Esophagus mucosa (tissue), 1 donor: ENCODE measurements at places on chromosomes 7 and 10. TPM values are rescaled to one million over a fixed set of nuclear protein-coding genes. Genes with fewer than 3 reads are reported as not detected.

Gene IFIT5
- 5.3 TPM for total RNA-seq

DNA sequence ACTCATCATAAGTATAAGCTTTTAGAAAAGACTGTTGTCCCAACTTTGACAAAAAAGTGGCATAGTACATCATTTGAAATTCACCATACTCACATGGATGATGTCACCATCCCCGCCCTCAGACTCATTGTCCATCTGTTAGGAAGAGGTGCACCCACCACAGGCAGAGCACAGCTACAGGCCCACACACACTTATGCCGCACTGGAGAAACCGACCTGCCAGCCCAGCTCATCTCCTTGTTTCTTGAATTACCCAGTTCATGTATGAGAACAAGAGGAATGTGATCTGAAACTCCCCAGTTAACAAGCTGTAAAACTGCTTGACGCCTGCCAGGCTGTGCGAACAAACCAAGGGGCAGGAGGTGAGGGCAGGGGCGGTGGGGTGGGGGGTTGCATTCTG lies 312.0 kb downstream of the DPP6 start:
- no peak for ATAC-seq

Gene SFTPA1
- total RNA-seq, result 0.32 TPM

DNA sequence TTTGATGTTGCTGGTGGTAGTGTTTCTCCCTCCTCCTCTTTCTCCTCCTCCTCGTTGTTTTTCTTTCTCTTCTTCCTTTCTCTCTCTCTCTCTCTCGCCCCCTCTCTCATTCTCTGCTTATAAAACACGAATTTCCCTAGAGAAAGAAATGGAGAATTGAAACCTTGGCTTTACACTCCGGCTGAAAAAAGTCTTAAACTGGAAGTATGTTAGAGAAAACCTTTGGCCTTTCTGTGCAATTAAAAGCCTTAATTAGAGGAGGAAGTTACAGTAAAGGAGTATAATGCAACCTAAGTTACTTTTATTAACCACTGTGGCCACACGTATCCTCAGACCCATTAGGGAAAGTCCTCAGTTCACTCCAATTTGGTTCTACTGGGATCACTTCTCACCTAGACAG lies 501.7 kb upstream of the SORCS1 start:
- no peak for ATAC-seq

Gene CDNF
- 1.2 TPM for total RNA-seq

GRCh38 chr10:62699148-62699547 lies 105.4 kb upstream of the ADO start:
- ATAC-seq, result no peak

Gene GALNT17
- total RNA-seq, result 0.36 TPM

Gene PIP
- 0.56 TPM for total RNA-seq

Gene DNAJC2
- 14.6 TPM for total RNA-seq

DNA sequence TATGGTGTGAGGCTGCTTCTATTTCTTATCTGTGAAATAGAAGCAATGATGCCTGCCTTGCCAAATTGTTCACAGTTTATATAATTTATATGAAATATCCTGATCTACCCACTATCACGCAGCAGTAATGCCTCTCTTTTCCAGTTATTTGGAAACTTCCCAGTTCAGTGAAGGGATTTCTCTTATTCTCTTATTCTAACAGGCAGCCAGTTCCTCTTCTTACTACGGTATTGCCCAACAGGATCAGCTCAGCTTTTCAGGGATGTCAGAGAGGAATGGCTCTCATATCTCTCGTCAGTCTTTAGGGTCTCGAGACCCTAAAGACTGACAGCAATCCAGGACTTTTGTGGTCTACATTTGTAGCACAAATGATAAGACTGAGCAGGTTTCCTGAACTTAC lies 215.6 kb downstream of the CREB5 start:
- no peak for ATAC-seq

GRCh38 chr7:153004341-153004740 lies 244.8 kb downstream of the ACTR3B start:
- ATAC-seq, result no peak

DNA sequence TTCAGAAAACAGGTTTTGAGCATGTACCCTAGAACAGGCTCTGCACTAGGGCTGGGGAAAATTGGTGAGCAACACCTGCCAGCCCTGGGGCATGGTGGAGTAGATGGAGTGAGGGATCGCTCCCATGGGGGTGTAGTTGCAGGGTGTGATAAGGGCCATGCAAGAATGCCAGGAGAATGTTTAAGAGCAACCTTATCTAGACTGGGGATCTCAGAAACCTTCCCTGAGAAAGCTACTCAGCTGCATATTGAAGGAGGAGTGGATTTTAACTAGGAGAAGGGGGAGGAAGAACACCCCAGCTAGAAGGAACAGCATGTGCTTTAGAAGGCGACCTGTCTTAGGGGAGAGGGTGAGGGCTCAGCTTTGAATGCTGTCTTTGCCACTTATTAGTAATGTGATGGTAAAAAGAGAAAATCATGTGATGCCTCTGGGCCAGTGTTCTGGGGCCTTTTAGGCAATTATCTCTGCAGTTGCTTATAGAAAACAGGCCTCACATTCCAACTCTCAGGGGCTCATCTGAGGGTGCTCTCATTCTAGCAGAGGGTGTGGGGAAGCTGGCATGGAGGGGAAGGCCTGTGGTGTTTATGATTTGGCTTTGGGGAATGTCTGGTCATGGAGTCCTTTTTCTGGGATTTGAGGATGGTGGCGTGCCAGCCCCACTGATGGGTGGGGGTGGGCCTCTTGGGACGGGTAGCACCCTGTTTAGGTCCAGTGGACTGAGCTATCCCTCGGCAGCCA lies 225.4 kb downstream of the BMPER start:
- ATAC-seq, result no peak

Gene AZGP1
- 10.8 TPM for total RNA-seq

DNA sequence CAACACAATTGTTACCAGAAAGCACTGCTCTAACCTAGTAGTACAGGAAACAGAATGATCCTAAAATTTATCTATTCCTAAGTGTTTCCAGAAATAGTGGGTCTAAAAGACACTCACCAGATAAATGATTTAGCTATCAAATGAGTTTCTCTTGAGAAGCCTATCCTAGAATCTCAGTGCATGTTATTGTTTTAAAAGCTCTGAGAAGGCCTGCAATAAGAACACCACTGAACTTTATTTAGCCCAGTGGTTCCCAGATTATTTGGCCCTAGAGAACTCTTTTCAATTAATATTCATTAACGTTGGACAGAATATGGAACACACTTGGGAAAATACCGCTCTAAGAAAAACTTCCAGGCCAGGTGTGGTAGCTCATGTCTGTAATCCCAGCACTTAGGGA lies 220.1 kb upstream of the GHITM start:
- no peak for ATAC-seq

Gene OGDHL
- total RNA-seq, result 0.52 TPM

Gene GAD2
- not detected for total RNA-seq

DNA sequence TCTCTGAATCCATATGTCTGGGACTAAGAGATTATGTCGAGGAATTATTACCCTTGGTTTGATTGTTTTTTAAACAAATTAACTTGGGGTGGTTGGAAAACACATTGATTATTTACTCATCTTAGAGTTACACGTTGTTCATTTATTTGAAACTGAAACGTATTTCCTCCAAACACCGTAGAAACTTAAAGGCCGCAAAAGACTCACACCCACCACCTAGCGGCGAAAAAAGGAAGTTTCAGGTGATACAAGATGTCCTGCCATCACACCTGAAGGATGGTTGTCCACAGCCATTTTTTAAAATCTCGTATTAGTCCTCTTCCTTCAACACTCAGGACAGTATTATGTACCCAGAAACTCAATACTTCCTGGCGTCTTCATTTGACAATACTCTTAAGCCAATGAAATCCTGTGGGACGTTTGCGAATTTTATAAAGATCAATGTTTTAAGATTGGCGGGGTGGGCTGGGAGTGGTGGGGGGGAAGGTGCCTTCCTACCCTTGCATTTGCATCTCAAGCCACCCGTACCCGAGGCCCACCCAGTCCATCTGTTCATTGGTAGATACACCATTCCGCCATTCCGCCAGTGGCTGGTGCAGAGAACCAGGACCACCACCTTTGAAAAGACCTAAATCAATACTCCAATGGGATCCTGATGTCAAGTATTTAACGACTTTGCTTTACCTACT lies 1.4 kb upstream of the LCOR start:
- no peak for ATAC-seq

DNA sequence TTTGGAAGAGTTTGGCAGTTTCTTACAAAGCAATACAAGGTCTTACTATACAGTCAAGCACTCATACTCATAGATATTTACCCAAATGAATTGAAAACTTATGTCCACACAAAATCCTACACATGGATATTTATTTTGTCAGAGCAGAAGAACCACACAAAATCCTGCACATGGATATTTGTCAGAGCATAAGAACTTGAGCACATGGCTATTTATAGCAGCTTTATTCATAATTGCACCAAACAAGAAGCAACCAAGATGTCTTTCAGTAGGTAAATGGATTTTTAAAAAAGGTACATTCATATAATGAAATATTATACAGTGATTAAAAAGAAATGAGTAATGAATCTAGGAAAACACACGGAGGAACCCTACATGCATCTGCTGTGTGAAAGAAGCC lies 115.4 kb downstream of the BTAF1 start:
- ATAC-seq, result no peak

- ATAC-seq, result peak; percentile 98
Measured at GRCh38 chr7:945556-946255, 8.8 kb downstream of the ADAP1 start.

GRCh38 chr10:85786401-85786899 lies 580.1 kb downstream of the GRID1 start:
- ATAC-seq, result no peak

DNA sequence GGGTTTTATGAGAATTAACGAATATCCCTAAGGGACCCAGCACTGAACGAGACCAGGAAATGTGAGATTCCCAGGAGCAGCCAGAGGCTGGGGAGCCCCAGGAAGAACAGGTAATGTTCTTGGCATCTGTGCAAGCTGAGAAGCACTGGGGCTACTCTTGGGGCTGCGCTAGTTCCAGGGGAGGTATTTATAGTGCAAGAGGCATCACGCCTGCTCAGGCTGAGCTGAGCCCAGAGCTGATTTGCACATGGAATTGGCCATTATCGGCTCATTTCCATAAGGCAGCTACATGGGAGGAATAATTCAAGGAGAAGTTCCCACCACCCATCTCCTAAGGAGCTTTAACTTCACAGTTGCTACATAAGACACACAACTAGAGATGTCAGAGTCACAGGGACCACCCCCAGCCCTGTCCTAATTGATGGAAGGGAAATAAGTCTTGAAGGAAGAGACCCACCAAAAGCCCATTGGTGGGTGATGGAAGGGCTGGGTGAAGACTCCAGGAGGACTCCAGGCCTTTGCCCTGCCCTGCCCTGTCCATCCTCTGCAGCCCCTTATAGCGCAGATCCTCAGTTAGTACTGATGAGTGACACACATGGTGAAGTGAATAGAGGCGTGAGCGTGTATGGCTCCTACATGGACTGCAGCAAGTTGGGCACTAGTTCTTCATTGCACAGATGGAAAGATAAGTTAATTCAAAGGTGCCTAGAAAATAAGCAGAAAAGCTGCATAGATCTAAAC lies 178.9 kb downstream of the GRID1 start:
- ATAC-seq, result no peak

DNA sequence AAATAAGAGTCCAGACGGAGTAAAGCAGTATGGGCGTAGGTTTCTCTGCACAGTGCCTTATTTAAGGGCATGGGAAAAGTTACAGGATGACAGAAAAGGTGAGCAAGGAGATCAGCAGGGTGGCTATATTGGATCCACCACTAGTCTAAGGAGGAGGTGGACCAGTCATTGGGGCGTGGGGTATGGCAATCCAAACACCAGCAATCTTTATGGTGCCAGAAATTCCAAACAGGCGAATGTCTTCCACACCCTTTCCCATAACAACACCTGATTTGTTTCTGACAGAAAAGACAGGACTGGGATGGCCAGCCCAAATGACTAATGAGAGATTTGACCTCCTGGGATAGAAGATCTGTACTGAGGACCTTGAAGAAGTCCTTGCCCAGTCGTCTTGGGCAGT lies 181.8 kb upstream of the MBL2 start:
- ATAC-seq, result no peak

Gene GRID1
- total RNA-seq, result 0.68 TPM

Gene THNSL1
- 2.0 TPM for total RNA-seq

Gene EPDR1
- 0.64 TPM for total RNA-seq

DNA sequence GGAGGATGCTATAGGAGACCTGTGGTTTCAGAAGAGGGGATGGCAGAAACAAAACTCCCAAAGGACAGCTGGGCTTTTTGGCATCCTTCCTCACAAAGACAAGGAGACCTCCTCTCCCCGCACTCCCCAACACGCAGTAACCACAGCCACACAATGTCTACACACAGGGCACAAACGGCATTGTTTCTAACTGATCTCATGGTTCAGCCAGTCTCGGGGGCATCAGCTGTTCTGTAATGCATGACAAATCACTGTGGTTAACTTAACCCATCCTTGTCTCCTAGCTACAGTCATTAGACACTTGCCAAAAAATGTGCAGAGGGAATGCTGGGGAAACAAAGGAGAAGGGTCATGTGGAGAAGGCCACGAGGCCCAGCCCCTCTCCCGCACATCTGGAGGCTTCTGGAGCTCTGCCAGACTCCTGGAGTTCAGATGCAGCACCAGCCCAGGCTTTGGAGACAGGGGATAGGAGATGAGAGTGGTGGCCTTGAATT lies 7.6 kb upstream of the ADAMTS14 start:
- ATAC-seq, result peak; percentile 48

Gene GNAT3
- total RNA-seq, result not detected

GRCh38 chr7:90678986-90679385 lies 82.9 kb downstream of the CDK14 start:
- no peak for ATAC-seq

- no peak for ATAC-seq
Measured at GRCh38 chr7:128036226-128036940, 5.1 kb upstream of the LRRC4 start.

- ATAC-seq, result no peak
Measured at GRCh38 chr7:28542410-28542809, 130.1 kb downstream of the CREB5 start.

DNA sequence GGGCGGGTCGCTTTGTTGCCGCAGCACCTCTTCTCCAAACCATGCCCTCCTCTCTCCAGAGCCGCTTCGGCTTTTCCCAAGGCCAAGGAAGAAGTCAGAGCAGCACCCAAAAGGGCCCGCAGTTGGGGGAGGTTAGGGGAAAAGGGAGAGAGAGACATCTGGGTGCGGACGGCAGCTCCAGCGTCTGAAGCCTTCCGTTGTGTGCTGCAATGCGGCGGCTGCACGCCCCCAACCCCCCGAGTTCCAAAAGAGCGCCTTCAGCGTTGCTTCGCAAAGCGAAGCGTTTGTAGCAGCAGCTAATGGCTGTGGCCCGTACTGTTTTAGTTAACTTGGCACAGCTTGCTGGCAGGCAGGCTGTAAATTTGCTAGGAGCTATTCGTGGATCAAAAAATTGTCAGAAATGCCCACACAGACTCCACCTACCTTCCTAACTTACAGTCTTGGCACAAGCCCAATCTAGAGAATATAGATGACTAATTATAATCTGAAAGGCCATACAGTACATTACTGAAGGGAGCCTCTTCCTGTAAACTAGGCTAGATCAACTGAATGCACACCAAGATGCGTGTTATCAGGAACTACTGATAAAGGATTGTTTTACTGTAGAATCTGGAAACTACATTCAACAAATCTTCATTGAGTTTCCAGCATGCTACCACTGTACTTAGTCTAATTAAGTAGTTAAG lies 1.1 kb upstream of the KBTBD2 start:
- ATAC-seq, result peak; percentile 59
